Activated CD4-positive, alpha-beta T cell treated with anti-CD3 and anti-CD28 coated beads for 36 hours (primary cell): ENCODE measurements at places on chromosomes 2 and 18. TPM values are rescaled to one million over a fixed set of nuclear protein-coding genes. Genes with fewer than 3 reads are reported as not detected.

SPRED2 gene
- 6.7 TPM for total RNA-seq

DNA sequence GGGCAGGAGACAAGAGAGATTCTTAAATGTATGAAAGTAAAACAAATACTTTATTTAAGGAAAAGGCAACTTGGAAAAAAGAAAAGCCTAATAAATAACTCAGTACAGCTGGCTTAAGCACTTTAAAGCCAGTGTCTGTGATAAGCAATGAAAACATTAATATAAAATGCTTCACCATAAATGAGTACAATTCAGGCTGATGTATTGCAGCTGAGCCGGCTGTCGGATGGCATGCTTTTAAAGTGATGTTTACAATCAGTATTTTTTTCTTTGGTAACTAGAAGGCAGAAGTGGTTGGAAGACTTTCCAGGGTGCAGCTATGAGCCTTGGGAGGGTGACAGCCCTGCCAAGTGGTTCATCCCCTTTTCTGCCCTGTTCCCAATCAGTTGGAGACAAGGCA is 58.7 kb upstream of the CELF4 start:
- no peak for DNase-seq

DNA sequence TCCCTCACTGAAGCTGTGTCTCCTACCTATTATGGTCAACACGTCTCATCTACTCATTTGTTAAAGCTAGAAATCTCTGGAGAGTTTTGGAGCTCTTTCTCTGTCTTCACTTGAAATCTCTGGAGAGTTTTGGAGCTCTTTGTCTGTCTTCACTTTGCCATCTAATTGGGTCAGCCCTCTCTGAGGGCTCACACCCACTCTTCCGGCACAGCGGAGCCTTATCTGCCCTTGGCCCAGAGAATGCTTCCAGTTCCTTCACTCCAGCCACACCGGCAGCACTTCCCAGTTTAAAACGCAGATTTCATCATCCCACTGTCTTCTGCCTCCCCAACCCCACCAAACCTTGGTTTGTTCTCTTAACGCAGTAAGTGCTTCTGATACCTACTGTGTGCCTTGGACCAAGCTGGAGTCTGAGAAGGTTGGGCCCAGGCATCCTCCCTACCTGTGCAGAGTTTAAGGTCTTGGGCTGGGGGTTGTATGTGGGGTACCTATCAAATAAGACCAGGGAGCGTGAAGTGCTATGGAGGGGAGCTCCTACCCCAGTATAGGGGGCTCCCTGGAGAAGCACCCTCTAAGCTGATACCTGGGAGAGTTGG is 5.0 kb downstream of the HPCAL1 start:
- DNase-seq, result no peak

DNA sequence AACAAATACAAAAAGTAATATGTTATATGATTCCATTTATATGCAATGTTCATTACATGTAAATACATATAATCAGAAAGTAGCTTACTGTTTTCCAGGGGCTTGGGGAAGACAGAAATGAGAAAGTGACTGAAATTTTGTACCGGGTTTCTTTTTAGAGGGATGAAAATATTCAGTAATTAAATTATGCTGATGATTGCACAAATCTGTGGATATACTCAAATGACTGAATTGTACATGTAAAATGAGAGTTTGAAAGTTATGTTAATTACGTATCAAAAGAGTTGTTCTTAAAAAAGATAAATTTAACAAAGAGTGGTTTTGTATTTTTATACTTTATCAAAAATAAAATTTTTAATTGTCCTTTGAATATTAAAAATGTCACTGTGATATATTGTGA is 856.3 kb downstream of the DSC3 start:
- DNase-seq, result no peak

- no peak for DNase-seq
Measured at GRCh38 chr2:86498468-86499260, 57.5 kb downstream of the KDM3A start.

KCNS3 gene
- total RNA-seq, result 0.11 TPM

DNA sequence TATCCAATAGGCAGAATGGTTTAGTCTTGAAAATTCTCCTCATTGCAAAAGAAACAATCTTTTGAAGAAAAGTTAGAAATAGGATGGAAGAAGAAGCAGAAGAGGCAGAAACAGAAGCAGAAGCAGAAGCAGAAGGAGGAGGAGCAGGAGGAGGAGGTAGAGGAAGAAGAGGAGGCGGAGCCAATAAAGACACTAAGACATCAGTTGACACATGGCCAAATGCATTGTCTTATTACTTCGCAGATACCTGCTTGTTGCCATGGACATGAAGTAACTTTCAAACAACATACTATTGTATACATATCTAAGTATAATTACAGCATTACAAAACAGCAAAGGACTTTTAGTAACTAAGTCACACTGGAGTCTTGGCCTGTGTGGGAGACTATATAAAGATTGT is 606.3 kb downstream of the METTL4 start:
- DNase-seq, result no peak

GRCh38 chr2:85613717-85614515 is 2.0 kb upstream of the C2orf68 start:
- no peak for DNase-seq

GRCh38 chr2:184780384-184780783 is 182.1 kb downstream of the ZNF804A start:
- no peak for DNase-seq

GRCh38 chr2:3759331-3759730 is 56.0 kb downstream of the DCDC2C start:
- no peak for DNase-seq

- DNase-seq, result no peak
Measured at GRCh38 chr2:120307482-120307881, 38.5 kb upstream of the INHBB start.
